Stimulated activated CD8-positive, alpha-beta memory T cell treated with anti-CD3 and anti-CD28 coated beads, Interleukin-7, amount 100 ng/mL, for 1 hour (primary cell): ENCODE measurements at places on chromosomes 12 and 14.

DNA sequence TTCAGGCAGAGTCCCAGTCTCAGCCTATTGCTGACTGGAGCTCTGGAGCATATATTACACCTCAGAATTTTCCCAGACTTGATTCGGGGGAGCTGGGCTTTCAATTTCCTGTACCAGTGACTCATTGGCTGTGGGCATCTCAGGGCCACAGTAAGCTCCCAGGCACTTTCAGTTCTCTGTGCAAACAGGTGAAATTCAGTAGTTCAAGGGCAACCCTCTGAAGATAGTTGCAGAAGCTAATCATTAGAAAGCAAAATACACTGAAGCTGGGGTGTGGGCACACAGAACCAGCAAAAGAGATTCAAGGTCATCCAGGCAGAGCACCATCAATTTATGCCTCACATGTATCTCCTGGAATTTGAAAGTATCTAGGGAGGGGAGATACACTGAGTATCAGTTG, 8.1 kb upstream of the NIN start:
- DNase-seq: no peak

DNA sequence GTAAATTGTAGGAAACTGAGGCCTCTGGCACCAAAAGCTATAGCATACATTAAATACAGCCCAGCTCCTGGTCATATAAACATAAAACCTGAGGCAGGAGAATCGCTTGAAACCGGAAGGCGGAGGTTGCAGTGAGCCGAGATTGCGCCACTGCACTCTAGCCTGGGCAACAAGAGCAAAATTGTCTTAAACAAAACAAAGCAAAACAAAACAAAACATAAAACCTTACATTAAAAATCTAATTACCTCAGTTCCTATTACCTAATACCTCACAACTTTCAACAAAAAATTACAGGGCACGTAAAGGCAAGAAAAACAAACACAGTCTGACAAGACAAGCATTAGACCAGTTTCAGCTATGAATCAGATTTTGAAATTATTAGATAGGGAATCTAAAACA, 36.7 kb downstream of the TMEM116 start:
- no peak for DNase-seq

GRCh38 chr14:88668448-88669116, 105.7 kb downstream of the ZC3H14 start:
- DNase-seq: no peak

DNA sequence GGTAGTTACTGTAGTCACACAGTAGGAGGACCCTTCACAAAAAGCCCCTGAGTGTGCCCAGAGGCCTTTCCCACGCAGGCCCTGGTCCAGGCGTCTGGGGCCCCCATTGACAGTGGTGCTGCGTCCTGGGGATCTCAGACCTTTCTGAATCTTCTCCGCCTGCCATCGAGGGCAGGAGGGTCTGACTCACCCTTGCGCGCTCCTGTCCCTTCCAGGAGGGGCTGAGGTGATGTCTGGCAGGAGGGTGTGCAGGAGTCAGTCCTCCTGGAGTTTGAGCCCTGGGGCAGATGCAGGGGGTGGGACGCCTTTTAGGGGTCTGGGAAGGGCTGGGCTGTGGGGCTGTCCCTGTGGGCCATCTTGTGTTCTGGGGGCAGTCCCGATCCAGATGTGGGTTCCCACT, 386.8 kb downstream of the TMEM121 start:
- DNase-seq: no peak

DNA sequence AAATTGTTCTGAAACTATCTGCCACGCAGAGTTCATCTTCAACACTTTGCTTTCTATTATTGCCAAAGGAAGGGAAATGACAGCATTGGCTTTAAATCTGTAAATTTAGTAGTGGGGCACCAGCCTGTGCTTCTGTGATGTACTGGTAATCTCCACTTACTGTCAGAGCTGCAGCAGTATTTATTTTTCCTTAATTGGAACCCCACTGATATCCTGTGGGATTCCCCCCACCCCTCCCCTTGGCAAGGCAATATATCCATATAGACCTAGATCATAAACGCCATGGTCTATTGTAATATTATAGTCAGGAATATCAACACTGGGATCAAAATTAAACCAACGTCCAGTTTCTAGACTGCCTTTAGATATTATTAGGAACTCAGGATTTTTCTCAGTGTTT, 96.7 kb downstream of the RMST start:
- no peak for DNase-seq

DNA sequence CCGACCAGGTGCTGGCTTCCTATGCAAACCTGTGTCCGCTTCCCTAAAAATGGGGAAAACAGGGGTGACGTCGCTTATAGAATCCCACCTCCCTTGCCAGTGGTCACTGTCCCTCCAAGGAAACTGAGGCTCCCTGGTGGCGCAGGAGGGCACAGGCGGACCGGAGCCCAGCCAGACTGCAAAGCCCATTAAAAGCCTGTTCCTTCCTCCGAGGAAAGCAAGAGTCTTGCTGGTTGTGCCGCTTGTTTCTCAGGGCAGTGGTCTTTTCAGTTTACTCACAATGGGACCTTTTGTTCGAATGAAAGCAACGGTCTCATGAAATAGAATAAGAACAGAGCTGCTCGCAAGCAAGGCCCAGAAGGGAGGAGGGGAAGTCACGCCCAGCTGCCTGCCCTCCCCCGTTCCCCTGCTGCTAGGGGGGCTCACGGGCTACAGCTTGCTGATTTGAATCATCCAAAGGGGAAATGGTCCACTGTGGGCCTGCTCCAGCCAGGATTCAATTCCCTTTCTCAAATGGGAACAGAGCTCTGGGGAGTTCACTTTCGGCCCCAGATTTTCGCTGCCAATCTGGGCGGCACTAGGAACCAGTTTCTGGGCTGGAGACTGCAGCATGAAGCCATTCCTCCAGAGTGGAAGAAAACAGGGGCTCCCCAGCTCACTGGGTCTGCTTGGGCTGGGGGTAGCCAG, 4.6 kb upstream of the SELPLG start:
- DNase-seq: no peak

DNA sequence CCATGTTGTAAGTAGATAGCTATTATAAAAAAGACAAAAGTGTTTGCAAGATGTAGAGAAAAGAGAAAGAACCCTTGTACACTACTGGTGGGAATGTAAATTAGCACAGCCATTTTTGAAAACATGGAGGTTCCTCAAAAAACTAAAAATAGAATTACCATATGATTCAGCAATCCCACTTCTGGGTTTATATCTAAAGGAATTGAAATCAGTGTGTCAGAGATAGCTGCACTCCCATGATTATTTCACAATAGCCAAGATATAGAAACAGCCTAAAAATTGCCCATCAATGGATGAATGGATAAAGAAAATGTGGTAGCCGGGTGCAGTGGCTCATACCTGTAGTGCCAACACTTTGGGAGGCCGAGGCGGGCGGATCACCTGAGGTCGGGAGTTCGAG, 9.2 kb downstream of the PSMC6 start:
- no peak for DNase-seq

GRCh38 chr12:2924019-2924418, 33.3 kb downstream of the TULP3 start:
- no peak for DNase-seq

- no peak for DNase-seq
Measured at GRCh38 chr14:102868956-102869547, 53.4 kb upstream of the AMN start.

GRCh38 chr12:68665016-68665569, 21.7 kb upstream of the NUP107 start:
- DNase-seq: no peak

DNA sequence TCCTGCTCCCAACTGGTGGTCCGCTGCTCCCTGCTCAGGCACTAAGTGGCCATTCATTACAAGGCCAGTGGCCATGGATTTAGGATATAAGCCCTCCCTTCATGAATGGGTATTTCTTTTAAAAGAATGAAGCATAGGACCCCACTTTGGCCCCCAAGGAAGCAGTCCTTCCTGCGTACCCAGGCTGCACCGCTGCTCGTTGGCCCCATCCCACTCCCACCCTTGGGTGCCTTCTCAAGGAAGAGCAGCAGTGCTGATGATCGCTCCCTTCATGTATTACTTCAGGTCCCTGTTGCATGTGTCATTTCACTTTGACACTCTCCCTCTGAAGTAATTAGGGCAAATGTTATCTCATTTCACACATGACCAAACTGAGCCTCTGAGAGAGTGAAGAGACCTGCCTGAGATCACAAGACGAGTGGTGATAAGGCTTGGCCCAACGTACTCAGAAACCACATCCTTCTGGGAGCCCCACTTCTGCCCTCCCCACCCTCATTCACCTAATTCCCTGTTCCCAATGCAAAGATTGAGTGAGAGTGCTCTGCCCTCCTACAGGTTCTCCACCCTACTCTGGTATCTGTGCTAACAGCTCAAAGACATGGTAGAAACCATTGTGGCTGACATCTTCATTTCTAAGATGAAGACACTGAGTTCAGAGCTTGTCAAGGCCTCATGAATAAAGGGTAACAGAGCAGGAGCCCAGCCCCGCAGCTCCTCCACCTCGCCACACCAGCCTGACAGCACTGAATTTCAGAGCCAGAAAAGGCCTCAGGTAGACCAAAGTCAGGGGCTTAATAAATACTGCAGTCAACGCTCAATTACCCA, 10.3 kb upstream of the KRT2 start:
- no peak for DNase-seq

DNA sequence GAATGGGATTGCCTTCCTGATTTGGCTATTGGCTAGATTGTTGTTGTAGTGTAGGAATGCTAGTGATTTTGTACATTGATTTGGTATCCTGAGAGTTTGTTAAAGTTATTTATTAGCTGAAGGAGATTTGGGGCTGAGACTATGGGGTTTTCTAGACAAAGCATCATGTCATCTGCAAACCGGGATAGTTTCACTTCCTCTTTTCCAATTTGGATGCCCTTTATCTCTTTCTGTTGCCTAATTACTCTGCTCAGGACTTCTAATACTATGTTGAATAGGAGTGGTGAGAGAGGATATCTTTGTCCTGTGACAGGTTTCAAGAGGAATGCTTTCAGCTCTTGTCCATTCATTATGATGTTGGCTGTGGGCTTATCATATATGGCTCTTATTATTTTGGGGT, 265.7 kb upstream of the MGAT4C start:
- no peak for DNase-seq

- DNase-seq: no peak
Measured at GRCh38 chr14:20409226-20409625, 4.1 kb downstream of the TEP1 start.

DNA sequence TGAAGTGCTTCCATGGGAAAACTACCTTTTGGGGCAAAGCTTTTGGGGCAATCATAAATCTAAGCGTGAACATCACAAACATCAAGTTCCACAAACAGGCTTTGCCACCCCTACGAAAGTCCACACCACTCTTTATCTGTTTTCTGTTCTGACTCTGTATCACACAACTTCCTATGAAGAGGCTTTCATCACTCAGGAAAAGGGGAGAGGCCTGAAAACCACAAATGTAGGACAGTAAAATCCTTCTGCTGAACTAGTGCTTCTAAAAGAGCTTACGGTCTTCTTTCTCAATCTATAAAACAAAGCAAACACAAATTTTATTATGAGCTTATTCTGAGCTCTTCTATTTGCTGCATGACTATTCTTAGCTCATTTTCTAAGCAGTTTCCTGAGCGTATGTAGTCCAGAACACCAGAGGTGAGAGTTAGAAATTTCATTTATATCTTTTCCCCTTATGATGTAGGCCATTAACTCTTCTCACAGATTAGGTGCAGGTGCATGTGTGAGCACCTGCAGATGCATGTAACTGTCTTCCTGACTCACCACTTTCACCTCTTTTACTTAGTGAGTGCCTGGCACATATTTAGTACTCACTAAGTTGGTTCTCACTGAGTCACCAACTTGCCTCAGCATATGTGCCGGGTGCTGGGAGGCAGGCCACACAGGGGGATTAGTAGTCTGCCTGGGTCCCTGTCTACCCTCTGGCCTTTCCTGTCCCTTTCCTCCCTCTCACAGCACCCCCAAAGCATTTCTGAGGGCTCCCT, 32.9 kb upstream of the SYCP3 start:
- no peak for DNase-seq

- no peak for DNase-seq
Measured at GRCh38 chr14:68441542-68441941, 351.3 kb downstream of the ZFP36L1 start.

- DNase-seq: no peak
Measured at GRCh38 chr14:24339284-24340151, at the start of gene RIPK3. RIPK3 (minus strand) TSS chr14:24339991; CDS start chr14:24339826, 165 bp downstream.

DNA sequence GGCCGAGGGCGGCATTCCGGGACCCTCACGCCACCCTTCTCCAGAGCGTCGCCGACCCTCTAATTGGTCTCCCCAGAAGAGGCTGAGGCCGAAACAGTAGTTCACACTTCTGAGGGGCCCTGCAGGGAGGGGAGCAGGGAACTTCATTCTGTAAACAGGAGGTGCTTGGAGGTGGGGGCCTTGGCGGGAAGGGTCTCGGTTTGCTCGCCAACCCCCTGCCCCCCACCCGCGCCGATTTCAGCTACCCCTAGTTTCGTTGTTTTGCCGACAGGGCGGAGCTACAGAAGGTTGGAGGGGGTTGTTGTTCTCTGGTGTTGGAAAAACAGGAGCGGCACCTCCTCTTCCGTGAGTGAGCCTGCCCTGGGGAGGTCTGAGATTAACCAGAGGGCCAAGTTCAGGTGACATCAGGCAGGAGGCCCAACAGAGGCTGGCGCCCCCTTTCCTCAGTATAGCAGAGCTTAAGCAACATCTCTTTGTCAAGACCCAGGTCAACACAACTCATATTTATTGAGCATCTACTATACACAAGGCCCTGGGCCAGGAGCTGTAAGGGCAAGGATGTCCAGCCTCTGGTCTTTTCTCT, 682 bp downstream of the ERBB3 start:
- no peak for DNase-seq

DNA sequence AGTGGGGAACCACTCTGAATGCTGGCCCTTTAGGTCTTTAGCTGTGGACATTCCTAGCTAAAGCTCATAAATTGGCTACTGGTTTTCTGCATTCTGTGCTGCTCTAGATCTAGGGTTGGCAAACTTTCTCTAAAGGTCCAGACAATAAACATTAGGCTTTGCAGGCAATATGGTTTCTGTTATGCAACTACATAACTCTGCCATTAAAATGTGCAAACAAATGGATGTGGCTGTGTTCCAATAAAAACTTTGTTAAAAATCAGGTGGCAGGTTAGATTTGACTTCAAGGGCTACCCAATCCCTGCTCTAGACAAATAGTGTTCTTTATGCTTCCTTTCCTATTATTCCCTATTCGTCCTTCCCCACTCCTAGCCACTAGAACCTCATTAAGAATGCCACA, 6.8 kb upstream of the LRRC9 start:
- DNase-seq: no peak

GRCh38 chr12:12901158-12901791, 9.9 kb downstream of the GPRC5A start:
- no peak for DNase-seq

- DNase-seq: no peak
Measured at GRCh38 chr12:26732005-26732908, 100.7 kb downstream of the ITPR2 start.

DNA sequence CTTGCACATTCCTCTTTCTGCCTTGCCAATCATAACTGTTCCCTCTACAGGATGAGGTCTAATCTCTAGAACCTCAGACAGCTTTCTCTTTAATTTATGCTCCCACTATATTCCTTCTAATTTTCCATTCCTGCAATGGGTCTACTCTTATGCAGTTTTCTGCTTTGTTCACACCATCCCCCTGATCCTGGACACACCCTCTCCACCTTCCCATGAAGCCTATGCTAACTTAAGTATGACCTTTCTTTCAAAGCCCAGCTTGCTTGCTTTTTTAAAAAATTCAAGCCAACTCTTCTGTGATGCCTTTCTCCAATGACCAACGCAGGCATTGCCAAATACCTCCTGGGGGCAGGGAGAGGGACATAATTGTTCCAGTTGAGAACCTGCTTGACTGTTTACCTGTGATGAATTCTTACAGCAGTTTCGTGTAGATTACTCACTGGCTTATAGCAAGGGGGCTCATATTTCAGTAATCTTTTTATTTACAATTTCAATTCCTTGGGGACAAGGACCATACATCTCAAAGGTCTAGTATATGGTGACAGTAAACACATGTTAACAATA, 7.8 kb downstream of the SLC38A1 start:
- DNase-seq: no peak
